Progenitor cell of endocrine pancreas (in vitro differentiated cells): ENCODE measurements at places on chromosomes 12 and 14. TPM values are rescaled to one million over a fixed set of nuclear protein-coding genes. Genes with fewer than 3 reads are reported as not detected.

Gene OTX2
- total RNA-seq = 0.27 TPM in 1 of 2 replicates, not detected in the other

DNA sequence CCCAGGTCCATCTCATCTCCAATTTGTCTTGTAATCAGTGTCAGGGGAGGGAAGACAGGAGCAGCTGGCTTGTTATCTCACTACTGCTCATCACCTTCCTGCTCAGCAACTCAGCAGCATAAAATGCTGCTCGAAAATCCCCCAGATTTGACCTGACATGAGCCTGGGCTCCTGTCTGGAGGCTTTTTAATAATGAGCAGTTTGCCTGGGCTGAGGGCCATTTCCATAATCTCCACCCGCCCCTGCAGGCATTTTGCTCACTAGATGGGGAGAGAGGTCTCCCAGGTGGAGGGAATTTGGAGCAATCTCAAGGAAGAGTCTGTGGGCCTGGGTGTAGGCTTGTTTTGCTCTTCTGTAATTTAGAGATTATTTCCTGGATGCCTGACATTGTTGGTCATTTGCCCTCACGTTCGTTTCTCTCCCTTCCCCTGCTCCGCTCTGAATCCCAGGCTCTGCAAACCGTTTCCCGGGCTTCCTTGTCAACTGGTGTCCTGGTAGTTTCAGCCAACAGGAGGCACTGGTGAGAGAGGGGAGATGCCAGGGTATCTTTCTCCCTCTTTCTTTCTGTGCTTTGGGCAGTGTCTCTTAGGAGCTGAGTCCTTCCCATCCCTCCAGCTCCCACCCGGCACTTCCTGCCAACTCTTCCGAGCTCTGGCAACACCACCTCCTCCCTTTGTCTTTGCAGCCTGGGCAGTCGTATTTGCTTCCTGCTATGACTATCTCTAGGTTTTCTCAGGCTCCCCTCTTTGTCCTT is 299.2 kb downstream of the GLT1D1 start:
- DNase-seq = no peak

DNA sequence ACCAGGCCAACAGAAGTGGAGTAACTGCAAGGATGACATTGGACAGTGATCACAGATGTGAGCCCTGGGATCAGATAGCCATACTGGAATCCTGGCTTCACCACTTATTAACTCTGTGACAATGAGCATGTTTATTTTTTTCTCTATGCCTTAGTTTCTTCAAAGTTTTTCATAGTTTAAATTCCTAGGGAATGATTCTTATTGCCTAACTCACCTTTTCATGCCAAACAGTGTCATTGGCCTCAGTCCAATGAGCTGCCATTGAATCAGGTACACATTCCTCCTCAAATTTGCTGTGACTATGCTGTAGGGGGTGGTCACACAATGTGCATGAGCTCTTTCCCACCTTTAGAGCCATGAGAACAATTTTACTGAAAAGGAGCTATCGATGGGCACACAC is 342.3 kb downstream of the SYT1 start:
- no peak for DNase-seq

- DNase-seq = no peak
Measured at GRCh38 chr14:93708311-93708734, 80.0 kb downstream of the PRIMA1 start.

DNA sequence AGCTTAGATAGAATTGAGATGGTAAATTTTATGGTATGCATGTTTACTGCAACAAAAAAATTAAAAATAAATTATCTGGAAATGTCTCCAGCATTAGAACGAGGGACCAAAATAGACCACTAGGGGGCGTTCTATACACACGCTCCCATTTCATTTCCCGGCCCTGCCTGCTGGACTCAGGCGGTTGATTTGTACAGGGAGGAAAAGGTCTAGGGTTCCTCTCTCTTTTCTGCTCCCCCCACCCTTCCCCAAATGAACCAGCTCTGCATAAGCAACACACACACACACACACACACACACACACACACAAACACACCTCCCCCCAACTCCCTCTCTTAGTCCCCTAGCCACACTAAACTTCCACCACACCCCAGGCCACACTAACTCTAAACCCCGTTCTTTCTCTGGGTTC is 7.8 kb upstream of the DTX1 start:
- DNase-seq = peak; percentile 41

DNA sequence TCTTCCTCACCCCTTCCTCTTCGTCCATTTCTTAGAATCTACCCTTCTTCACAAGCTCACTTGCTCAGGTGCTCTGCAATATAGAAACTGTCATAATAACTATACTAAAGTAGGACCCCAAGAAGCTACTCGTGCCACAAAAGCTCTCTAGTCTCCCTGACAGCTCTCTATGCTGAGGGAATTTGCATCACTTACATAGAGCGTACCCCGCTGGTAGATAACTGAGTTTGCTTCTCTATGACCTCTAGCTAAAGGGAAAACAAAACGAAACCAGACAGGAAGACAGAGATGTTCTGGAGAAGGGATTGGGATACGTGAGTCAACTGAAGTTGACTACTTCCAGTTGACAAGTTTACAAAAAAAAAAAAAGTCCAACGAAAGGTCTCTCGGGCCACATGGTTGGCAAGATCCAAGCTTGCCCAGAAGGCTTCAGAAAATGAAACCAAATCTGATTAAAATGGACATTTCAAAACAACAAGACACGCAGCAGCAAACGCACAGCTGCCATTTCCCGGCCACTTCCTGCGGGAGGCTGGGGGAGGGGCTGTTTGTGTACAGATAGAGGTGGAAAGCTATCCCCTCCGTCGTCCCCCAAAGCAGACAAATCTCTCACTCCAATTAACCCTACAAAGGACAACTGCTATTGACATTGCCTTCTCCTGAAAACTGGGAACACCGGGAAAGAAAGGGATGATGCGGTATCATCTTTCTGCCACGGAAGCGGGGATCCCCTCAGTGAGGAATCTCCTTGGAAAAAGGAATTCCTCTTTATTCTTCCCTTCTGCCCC is 1.3 kb downstream of the BAZ2A start:
- no peak for DNase-seq

DNA sequence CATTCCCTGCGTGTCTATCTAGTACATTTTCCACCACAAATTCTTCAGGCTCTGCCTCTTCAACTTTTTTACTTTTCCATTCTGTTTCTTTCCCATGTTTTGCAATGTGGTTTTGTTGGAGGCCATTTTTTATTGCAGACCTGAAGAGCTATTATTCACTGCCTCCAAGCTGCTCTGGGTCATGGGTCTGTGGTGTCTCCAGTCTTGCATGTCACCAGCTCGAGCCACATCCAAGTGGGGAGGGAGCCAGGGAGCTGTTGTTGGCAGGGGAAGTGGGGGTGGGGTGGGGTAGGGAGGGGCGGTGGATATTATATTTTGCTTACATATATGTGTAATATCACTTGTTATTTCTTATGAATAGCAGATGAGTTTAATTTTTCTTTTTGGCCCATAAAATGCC is 69.1 kb downstream of the VEZT start:
- no peak for DNase-seq

Gene TOMM20L
- 0.55 TPM in 1 of 2 replicates, not detected in the other for total RNA-seq

Gene FGF6
- not detected in 2 replicates for total RNA-seq

DNA sequence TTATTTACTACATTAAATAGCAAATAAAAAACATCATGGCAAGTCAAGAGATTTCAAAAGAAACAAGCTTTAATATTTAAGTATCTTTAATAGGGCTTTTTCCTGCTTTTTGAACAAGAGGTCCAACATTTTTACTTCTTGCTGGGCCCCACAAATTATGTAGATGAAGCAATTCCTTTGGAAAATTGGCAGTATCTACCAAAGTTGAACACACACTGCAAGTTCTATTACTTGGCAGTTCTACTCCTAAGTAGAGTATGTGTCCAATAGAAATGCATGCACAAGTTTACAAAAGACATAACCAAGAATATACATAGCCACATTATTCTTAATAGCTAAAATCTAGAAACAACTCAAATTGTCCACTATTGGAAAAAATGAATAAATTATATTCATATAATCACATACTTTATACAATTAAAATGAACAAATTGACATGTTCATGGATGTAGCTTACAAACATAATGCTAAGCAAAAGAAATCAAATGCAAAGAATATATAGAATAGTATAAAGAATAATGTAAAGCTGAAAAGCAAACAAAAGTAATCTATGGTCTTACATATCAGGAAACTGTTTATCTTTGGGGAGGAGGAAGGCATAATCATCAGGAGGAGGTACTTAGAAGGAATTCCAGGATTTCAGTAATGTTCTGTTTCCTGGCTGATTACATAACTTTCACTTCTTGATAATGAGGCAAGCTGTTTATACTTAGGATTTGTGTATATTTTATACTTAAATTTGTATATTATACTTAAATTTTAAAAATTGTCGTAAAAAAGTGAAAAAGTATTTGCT is 6.5 kb upstream of the TMBIM4 start:
- no peak for DNase-seq

GRCh38 chr14:103105580-103106150 is 11.1 kb downstream of the EXOC3L4 start:
- no peak for DNase-seq

DNA sequence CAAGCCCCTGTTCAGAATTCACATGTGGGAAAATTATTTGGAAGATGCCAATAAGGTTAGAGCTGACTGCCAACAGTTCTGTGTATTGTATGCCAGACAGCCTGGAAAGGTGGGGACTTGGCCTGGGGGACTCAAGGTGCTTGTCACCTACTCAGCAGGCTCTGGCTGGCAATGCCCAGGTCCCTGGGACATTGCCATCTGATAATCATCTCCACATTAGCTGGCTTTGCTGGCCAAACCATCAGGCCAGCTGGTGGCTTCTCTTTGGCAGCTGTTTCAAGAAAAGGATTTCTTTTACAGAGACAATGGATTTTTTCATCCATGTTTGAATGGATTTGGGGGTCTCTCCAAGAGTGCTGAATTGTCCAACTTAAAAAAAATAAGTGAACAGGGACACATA is 165.2 kb downstream of the BRMS1L start:
- no peak for DNase-seq

DNA sequence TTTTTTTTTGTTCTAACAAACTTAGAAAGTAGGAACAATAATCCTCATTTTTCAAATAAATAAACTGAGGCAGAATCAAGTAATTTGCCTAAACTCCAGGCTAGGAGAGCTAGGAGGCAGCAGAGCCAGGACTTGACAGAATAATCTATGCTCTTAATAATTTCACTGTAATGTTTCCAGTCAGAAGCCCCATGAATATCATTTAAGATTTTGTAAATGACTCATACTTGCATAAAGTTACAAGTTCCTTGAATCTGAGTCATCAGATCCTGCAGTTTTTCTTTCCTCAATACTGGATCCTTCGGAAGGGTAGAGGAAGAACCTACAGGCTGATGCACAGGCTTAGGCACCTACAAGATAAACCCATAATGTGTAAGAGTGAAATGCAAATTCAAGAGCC is 29.0 kb downstream of the CAPRIN2 start:
- no peak for DNase-seq

- no peak for DNase-seq
Measured at GRCh38 chr12:76533331-76533730, 26.2 kb downstream of the OSBPL8 start.

- no peak for DNase-seq
Measured at GRCh38 chr14:78367355-78367754, 197.2 kb downstream of the NRXN3 start.

Gene SLC48A1
- total RNA-seq = 15.1 and 16.2 TPM in 2 replicates

DNA sequence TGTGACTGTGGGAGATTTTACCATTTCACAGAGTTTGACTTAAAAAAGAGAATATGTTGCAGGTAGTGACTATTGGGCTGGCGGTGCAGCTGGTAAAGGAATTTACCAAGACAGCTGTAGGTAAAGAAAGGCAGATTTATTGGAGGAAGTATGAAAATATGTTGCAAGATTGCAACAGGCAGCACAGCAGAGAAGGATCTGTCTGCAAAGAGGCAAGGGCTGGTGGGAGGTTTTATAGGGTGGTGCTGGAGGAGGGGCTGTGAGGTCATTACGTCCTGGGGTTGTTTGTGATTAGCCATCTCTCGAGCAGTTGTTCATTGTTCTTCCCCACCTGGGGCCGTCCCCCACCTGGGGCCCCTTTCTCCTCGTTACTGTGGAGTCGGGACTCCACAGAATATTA is 62.1 kb downstream of the ACACB start:
- no peak for DNase-seq

GRCh38 chr14:96203116-96203515 is 1.5 kb upstream of the BDKRB2 start:
- no peak for DNase-seq

DNA sequence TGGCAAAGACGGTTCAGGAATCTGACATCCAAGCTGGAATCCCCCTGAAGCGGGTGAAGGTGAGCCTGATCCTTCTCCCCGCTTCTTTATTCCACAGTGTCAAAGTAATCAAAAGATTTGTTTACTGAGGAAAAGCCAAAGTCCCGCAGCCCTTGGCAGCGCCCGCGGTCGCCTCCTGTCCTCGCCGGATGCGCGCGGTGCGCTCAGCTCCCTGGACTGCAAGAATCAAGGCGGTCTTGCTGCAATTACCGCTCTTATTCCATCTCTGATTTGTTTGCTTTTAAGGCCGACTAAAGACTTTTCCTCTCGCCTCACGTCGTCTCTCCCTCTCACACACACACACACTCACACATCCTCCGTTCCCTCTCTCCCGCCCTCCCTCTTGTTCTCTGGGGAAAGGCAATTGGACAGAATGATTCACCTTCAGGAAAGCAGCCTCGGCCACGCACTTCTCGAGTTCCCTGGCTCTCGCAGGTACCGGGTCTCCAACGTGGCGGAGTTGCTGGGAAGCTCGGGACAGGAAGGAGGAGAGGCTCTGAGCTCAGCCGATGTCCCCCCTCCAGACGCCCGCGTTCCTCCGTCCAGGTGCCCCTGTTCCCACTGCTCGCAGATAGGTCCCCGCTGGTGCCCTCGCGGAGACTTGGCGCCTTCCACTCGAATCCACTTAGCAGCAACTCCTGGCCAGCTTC is 68.6 kb upstream of the USP15 start:
- DNase-seq = peak; percentile 9
